A549 treated with Hydrocortisone at 1 μM for 4 hours (cell line): ENCODE measurements at places on chromosomes 13 and 19. TPM values are rescaled to one million over a fixed set of nuclear protein-coding genes. Genes with fewer than 3 reads are reported as not detected.

KEAP1 gene
- total RNA-seq, result 49.8 to 65.7 TPM (median 53.9 TPM) in 5 replicates

SKA3 gene
- 12.7 to 14.9 TPM (median 14.0 TPM) in 5 replicates for total RNA-seq

PPP1R12C gene
- 65.1 to 85.5 TPM (median 79.5 TPM) in 5 replicates for total RNA-seq

PSG6 gene
- not detected in 5 replicates for total RNA-seq

ZIK1 gene
- total RNA-seq, result 0.03 TPM in 1 of 5 replicates, not detected in the others

OPA3 gene
- 14.6 to 19.6 TPM (median 18.2 TPM) in 5 replicates for total RNA-seq

PLPP2 gene
- 85.3 to 109 TPM (median 99.8 TPM) in 5 replicates for total RNA-seq

STOML3 gene
- not detected in 5 replicates for total RNA-seq

LYPD3 gene
- total RNA-seq, result 0.27 to 0.63 TPM (median 0.30 TPM) in 5 replicates

ZIC2 gene
- total RNA-seq, result 4.0 to 7.1 TPM (median 6.5 TPM) in 5 replicates

FCER2 gene
- not detected in 5 replicates for total RNA-seq

ZNF442 gene
- total RNA-seq, result not detected in 5 replicates

ELSPBP1 gene
- not detected in 5 replicates for total RNA-seq

TMC4 gene
- 0.73 to 1.5 TPM (median 1.1 TPM) in 5 replicates for total RNA-seq

FCHO1 gene
- total RNA-seq, result 15.5 to 20.7 TPM (median 17.9 TPM) in 5 replicates

NR2C2AP gene
- total RNA-seq, result 28.5 to 30.0 TPM (median 29.1 TPM) in 5 replicates
